CD4-positive, alpha-beta memory T cell (primary cell): ENCODE measurements at places on chromosomes 7 and 10. TPM values are rescaled to one million over a fixed set of nuclear protein-coding genes. Genes with fewer than 3 reads are reported as not detected.

Gene RPP38
- total RNA-seq, result 21.8 TPM

DNA sequence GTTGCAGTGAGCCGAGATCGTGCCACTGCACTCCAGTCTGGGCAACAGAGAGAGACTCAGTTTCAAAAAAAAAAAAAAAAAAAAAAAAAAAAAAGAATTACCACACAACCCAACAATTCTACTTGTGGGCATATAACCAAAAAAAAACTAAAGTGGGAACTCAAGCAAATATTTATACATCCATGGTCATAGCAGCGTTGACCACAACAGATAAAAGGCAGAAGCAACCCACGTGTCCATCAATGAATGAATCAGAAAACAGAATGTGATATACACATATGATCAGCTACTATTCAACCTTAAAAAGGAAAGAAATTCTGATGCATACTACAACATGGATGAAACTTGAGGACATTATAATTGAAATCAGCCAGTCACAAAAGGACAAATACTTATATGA lies 179.3 kb upstream of the NEBL start:
- no peak for DNase-seq
- H3K27ac ChIP-seq, result no peak overlapping the region
- H3K4me3 ChIP-seq, result no peak overlapping the region

DNA sequence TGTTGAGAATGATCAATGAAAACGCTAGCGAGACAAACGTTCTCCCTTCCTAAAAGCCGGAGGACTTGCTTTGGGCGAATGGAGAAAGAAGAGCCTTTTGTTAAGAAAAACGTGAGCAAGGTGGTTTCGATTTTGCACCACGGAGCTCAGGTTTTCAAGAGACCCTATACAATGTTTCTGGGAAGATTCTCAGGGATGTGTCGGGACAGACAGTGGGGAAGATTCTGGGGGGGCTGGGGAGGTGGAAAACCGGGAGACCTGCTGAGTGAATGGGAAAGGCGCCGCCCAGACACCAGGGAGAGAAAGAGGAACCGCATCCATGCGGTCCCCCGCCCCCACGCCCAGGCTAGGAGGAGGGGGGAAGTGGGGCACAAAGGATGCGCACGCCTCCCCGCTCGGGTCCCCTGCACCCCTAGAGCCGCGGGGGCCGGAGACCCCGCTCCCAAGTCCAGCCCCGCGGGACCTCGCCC lies 745 bp downstream of the YWHAG start:
- H3K27me3 ChIP-seq, result no peaks in the 10 kb centered on the region
- peak; percentile 32 for DNase-seq
- H3K4me1 ChIP-seq, result peaks cover 49% of the 10 kb centered on the region

GRCh38 chr10:43861966-43862751 lies 213.5 kb upstream of the ZNF32 start:
- H3K36me3 ChIP-seq, result no peaks in the 10 kb centered on the region
- no peak overlapping the region for H3K27ac ChIP-seq
- no peaks in the 10 kb centered on the region for H3K4me1 ChIP-seq
- DNase-seq, result no peak
- H3K4me3 ChIP-seq, result no peak overlapping the region

DNA sequence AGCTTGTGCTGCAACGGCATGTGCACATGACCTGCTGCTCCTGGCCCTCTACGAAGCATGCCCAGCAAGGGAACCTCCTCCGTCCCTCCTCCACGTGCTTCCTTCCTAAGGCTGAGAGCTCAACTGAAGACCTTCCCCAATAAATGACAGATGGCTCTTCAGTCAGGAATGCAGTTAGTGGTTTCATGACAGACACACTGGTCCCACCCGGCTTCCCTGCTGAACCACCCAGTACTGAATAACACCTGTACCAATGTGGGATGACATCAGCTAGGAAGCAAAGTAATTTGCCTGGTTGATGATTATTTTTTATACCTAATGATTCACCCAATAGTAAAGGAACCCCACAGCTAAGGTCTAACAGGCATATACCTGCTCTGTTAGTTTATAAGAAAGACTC lies 69.1 kb downstream of the SCRN1 start:
- H3K4me1 ChIP-seq, result no peaks in the 10 kb centered on the region
- no peak overlapping the region for H3K27ac ChIP-seq
- H3K27me3 ChIP-seq, result no peaks in the 10 kb centered on the region
- no peak for DNase-seq
- no peaks in the 10 kb centered on the region for H3K36me3 ChIP-seq
- no peak overlapping the region for H3K4me3 ChIP-seq

- H3K27me3 ChIP-seq, result no peaks in the 10 kb centered on the region
- H3K36me3 ChIP-seq, result no peaks in the 10 kb centered on the region
- H3K4me3 ChIP-seq, result no peak overlapping the region
- DNase-seq, result no peak
These were observed 116.8 kb downstream of the ZFAND4 start for GRCh38 chr10:45555795-45556194.

DNA sequence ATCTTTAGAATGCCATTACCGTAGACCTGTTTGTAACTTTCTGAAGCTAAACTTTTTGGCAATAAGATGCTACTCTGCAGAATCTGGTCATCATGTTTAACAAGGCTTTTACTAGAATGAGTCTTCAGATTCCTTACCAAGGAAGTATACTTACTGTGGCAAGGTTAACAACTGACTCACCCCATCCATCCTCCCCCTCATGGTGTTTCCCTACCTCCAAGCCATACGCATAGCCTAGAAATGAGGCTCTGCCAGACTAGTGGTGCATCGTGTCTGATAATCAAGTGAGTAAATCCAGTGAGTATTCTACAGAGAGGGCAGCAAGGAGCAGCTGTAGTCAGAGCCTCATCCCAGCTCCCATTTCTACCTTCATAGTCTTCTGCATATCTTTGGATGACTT lies 223.6 kb downstream of the IPMK start:
- H3K4me1 ChIP-seq, result no peaks in the 10 kb centered on the region
- no peak overlapping the region for H3K27ac ChIP-seq
- H3K36me3 ChIP-seq, result no peaks in the 10 kb centered on the region
- H3K27me3 ChIP-seq, result no peaks in the 10 kb centered on the region

GRCh38 chr7:131781-132482 lies 60.4 kb upstream of the FAM20C start:
- no peak for DNase-seq
- H3K4me1 ChIP-seq, result no peaks in the 10 kb centered on the region
- no peaks in the 10 kb centered on the region for H3K36me3 ChIP-seq
- no peak overlapping the region for H3K4me3 ChIP-seq
- H3K27ac ChIP-seq, result no peak overlapping the region
